ENCODE measurements at places on chromosomes 7 and 10.

- DNase-seq: no peak
These were observed 333.5 kb downstream of the GPR158 start for GRCh38 chr10:25508112-25508815.

GRCh38 chr10:132248455-132249225 is 59.1 kb downstream of the STK32C start:
- peak; percentile 52 for DNase-seq

DNA sequence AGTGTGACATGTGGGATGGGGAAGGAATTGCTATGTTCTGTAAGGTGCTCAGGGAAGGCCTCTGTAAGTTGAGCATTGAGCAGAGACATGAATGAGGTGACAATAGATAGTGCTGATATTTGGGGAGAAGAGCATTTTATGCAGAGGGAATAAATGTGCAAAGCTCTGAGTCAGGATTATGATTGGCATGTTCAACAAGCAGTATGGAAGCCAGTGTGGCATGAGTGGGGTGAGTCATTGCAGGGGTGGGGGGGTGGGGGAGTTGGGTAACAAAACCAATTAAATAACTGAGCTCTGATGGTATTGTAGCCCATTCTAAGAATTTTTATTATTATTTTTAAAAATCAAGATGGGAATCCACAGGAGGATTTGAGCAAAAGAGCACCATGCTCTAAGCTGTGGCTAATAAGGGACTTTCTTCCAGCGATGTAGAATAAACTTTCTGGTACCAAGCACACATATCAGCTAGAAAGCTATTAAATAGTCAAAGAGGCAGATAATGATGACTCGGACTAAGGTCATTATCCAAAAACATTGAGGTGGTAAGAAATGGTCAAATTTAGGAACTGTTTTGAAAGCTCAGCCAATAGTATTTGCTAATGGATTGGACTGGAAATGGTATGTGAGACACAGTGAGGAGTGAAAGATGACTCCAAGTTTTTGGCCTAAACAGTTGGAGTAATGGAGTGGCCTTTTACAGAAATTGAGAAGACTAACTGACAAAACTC is 96.4 kb downstream of the PRKG1 start:
- no peak for DNase-seq

GRCh38 chr10:3197348-3198003 is 24.9 kb upstream of the PITRM1 start:
- DNase-seq: peak; percentile 78

- peak; percentile 33 for DNase-seq
These were observed 67.9 kb upstream of the PRKCQ start for GRCh38 chr10:6647811-6648526.

DNA sequence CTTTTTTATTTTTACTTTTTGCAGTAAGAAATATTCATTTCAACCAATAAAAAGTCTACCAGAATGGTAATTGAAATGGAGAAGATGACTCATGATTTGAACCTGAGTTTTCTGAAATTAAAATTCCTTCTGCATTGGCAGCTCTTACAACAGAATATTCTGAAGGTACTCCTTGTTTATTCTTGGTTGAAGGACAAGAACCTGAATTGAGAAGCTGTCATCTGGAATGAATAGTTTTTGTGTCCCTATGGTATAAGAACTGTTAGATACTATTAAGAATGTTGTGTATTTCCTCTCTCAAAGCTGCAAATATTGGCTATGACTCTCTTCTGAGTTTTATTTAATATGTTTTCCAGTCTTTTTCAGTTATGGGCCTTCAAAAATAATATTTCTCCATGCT is 56.1 kb downstream of the CDK1 start:
- DNase-seq: no peak

All from activated CD4-positive, alpha-beta T cell treated with anti-CD3 and anti-CD28 coated beads, Interleukin-2, amount 50 U/mL, for 24 hours (primary cell).